ENCODE measurements at places on chromosomes 16 and 17. TPM values are rescaled to one million over a fixed set of nuclear protein-coding genes. Genes with fewer than 3 reads are reported as not detected.
A peak's percentile ranks its signal among the peaks of the same experiment; 100 is the strongest.

Gene GP1BA
- total RNA-seq = not detected

Gene PRAC1
- not detected for total RNA-seq

DNA sequence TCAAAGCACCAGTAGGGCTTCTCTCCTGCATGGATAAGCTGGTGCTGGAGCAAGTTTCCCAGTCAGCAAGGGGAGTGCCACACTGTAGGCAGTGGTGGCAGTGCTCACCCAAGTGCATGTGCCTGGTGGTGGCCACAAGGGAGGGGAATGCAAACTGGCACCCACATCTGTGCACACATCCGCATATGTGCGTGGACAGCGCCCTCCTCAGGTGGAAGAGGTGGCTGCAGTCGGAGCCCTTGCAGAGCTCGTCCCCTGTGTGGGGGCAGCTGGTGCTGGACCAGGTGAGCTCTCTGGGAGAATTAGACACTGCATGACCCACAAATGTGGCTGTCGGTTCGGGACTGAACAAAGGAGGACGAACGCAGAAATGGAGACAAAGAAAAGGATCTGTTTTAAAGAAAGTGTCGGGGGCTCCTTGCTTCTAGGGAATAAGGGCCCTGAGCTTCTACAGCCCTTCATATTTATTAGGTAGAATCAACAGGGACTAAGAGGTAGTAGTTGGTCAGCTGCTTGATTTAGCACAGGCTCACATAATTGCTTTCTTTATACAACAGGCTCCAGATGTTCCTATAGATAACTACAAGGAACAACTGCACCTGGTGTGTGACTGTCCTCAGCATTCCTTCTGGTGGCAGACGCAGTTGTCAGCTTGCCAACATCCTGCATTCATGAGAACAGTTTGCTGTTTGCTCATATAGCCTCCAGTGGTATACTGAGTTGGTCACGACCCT, 5.3 kb upstream of the ZNF689 start:
- DNase-seq = peak; percentile 44

DNA sequence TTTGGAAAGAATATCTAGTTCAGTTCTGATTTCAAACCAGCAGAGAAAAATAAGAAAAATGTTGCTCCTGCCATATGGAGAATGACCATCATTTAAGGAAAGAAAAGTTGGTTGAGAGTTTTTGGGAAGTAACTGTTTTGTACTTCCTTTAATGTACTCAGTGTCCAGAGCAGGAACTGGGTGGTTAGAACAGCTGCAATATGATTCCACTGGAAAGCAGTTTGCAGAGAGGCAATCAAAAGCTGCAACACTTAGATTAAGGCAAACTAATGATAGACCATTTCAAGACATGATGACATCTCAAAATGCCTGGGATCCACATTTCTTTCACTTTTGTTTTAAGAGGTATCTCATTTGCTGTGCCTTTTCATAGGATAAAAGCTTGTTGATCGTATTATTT, 313.3 kb upstream of the HSBP1 start:
- no peak for DNase-seq

GRCh38 chr16:70301121-70301520, 2.1 kb downstream of the DDX19B start:
- DNase-seq = no peak

- DNase-seq = no peak
Observed at GRCh38 chr16:88601313-88602036, 31.3 kb downstream of the ZC3H18 start.

DNA sequence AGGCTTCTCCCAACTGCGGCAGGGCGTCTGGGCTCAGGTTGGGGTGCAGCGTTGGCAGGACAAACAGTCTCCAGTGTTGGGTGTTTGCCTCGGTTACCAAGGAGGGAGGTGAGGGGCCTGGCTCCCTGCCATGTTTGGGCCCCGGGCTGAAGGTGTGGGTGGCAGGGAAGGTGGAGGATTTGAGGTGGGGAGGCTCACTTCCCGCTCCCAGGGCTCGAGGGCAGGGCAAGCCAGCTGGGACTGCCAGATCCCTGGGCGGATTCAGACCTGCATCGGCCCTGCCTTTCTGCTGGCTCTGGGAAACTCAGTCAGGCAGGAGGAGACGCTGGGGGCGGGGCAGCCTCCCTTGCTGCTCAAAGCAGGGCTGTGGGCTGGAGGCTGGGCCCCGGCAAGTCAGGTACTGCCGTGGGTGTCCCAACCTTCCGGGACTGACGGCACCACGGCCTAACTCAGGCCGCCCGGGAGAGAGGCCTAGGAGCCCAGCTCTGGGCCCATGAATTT, 31.3 kb upstream of the KRT17 start:
- no peak for DNase-seq

All from activated B cell treated with CpG ODN at 0.5 μM for 24 hours (primary cell).